ENCODE measurements at places on chromosomes 3 and 15.

DNA sequence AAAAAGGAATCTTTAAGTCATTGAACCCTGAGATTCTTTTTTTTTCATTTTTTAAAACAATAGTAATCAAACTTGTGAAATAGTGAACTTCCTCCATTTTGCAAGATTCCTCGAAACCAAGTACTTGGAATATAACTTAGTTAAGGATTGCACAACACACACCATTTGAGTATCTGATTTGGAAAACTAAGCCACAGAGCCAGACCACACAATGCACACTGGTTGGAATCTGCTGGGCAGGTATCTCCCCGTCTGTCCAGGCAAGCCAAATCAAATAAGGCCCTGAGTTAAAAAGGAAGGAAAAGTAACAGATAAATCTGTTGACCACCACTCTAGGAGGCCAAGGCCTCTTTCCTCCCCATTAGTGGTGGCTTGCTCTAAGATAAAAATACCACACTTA is 177.5 kb upstream of the ICE2 start:
- DNase-seq = no peak

DNA sequence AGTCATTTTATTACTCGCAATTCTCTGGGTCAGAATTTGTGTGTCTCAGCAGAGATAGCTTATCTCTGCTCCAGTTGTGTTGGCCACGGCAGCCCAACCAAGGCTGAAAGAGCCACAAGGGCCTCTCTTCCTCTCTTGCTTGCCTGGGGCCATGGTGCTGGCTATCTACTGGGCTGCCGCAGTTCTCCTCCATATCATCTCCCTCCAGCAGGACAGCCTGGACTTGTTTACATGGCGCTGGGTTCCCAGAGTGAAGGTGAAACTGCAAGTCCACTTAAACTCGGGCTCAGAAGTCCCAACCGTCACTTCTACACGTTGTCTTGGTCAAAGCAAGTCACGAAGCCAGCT is 134.8 kb downstream of the UACA start:
- DNase-seq = no peak

- DNase-seq = no peak
Measured at GRCh38 chr3:188202358-188203138, 48.6 kb downstream of the LPP start.

DNA sequence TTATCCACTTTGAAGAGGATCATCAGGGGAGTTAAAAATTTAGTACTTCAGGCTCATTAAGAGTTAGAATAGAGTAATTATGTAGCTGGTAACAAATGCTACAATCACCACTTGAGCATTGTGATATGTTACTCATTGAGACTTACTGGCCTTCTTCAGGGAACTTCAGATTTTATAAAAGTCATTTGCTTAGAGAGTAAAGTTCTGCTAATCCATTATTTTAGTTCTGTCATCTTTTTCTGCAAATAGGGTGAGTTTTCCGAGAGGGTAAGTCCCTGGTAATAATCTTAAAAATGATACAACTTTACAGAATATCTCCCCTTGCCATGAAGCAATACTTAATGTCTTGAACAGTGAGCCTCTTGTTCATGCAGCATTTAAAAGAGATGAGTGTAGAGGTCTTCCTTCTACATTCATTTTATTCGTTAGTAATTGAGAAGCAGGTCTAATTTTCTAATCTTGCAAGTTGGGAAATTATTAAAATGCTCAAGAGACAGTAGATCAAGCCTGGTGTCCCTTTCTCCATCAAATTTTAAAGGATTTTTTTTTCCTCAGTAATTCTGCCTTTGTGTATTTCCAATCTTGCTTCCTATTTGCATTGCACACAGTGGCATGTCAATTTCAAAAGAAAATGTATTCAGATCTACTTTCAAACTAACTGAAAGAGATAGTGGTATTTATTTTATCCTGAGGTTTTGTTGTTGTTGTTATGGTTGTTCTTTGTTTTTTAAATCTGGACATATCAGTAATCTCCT is 52.6 kb downstream of the MBNL1 start:
- DNase-seq = no peak

GRCh38 chr3:146524961-146525360 is 19.4 kb downstream of the PLSCR1 start:
- DNase-seq = no peak
